ENCODE measurements at places on chromosomes 6 and 20. TPM values are rescaled to one million over a fixed set of nuclear protein-coding genes. Genes with fewer than 3 reads are reported as not detected.

DNA sequence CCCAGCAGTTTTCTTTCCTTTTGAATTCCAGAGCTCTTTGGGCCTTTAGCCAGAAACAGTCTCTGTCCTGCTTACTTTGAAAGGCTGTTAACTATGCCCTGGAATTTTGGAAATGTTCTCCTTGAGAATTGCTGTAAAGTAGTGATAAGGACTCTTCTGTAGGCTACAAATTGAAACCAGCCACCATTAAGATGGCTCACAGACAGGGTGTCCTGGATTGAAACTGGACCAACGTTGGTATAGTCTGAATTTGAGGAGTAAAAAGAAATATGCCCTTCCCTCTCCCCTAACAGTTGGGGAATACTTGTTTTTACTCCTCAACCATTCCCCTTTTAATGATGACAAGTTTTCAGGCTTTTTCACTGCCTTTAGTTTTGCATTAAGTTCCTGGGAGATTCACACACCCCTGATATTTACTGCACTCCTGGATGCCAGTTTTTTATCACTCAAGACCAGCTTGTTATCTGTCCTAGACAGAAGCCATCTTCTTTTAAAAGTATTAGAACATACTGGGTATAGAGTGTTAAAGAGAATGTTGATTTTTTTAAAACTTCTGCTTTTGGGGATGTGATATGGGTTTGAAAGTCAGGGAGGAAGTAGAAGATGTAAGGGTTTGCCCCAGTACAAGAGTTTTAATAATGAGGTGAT is 21.9 kb downstream of the TOP1 start:
- peak; percentile 45 for DNase-seq

DNA sequence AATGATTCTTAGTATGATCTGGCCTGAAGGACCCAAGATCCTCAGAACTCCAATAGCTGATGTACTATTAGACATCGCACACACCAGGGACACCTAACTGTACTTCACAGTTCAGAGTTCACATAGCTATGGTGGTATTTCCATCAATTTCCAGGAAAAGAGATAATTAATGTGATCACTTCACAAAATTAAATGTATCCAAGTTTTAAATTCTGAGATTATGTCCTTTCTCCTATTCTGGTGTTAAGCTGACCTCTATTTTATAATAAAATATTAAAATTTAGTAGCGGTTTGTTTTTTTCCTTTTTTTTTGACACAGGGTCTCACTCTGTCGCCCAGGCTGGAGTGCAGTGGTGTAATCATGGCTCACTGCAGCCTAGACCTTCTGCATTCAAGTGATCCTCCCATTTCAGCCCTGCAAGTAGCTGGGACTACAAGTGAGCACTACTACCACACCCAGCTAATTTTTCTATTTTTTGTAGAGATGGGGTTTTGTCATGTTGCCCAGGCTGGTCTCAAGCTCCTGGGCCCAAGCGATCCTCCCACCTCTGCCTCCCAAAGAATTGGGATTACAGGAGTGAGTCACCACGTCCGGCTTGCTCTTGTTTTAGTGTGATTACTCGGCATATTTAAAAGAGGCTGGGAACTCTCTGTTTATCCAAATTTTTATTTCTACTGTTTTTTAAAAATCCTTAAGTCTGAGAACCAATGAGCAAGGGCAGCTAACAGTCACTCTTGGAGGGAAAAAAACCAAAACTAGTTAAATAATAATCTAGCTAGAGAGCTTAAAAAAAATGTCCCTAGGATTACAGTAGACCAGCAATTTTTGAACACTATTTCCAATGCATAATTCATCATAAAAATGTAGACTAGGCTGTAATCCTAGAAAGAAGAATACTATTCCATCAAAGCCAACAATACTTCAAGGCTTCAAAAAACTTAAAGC is 16.0 kb downstream of the KIF13A start:
- DNase-seq: no peak

DNA sequence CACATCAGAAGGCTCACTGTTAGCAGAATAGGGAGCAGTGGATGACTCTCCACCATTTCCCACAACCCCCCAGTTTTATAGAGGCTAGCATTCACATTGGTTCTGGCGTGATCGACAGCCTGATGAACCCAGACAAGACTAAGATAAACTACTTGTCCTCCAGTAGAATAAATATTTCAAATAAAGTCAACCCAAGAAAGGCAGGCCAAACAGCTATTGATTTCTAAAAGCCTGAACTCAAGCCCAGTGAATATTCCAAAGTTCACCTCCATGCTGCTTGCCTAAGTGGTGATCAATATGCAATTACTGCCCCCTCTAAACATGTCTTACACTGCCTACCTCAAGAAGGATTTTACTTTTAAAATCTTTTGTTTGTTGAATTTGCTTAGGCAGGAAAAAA is 104.5 kb downstream of the CTNNBL1 start:
- DNase-seq: no peak

Gene RIPOR3
- total RNA-seq: 9.3 TPM
